ENCODE measurements at places on chromosomes 7 and 10.

DNA sequence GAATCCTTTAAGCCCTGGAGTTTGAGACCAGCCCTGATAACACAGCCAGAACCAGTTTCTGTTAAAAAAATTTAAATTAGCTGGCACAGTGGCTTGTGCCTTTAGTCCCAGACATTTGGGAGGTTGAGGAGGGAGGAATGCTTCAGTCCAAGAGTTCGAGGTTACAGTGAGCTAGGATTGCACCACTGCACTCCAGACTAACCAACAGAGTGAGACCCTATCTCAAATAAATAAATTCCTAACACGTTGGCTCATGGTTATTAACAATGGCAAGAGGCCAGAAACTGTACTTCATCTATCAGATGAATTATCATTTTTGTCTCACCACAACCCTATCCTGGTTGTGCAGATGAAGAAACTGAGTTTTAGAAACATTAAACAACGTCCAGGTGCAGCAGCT is 2.1 kb upstream of the PPIA start:
- no peak for DNase-seq

DNA sequence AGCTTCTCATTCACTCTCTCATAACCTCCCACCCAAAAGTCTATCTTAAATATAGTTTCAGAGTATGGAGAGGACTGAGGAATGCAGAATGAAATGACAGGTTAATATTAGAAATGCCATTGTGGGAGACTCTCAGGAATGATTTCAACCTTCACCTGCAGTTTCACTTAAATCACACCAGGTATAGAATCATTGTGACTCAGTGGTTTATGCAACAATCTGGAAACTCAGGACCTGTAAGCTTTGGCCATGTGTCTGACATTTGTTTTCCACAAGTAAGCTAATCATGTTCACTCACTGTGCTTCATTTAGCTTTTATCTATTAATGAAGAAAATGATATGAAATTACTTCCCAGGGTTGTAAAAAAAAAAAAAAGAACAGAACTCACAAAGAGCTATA is 8.7 kb upstream of the PTPN12 start:
- no peak for DNase-seq

DNA sequence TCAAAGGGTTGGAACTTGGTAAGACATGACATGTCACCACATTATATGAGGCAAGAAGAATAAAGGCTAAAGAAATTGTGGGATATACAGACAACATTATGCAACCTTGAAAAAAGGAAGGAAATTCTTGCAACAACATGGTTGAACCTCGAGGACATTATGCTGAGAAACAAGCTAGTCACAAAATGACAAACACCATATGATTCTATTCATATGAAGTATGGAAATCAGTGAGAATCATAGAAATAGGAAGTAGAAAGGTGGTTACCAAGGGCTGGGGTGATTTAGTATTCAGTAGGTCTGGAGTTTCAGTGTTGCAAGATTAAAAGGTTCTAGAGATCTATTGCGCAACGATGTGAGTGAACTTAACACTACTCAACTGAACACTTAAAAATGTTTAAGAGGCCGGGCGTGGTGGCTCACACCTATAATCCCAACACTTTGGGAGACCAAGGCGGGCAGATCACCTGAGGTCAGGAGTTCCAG is 126.9 kb upstream of the TBX20 start:
- no peak for DNase-seq

GRCh38 chr7:48004032-48004431 is 24.6 kb upstream of the HUS1 start:
- DNase-seq, result no peak

DNA sequence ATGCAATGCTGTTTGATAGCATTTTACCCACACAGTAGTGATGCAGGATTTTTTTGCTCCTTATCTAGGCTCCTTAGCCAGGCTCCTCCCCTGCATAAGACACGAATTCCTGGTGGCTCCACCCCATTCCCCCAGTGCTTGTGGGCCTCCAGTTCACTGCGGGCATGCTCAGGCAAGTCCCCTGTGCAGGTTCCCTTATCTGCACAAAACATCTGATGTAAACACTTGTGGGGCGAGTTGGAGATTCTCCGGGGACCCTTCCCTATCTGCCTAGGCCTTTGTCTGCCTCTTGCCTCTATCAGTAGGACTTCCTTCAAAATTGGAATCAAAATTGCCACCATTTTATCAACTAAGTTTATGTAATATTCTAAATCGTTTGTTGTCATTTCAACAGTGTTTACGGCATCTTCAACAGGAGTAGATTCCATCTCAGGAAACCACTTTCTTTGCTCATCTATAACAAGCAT is 5.4 kb upstream of the STK17A start:
- no peak for DNase-seq

- DNase-seq, result no peak
Measured at GRCh38 chr10:14179251-14179650, 151.5 kb downstream of the FRMD4A start.

DNA sequence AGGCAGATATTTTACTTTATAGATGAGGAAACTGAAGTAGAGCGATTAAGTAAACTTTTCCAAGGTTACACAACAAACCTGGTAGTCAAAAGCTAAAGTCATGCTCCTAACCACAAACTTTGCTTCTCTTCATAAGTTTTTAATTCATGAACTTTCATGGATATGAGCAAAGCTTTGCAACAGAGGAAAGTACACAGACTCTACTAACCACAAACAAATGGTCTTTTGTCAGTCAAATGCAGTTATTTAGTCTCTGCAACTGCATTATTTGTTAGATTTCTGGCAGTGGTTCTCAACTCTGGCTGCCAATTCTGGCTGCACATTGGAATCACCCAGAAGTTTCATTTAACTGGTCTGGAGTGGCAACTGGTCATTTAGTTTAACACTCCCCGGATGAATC is 140.6 kb upstream of the TMEM168 start:
- DNase-seq, result no peak

- DNase-seq, result no peak
Measured at GRCh38 chr7:151742713-151743480, 134.0 kb downstream of the PRKAG2 start.

DNA sequence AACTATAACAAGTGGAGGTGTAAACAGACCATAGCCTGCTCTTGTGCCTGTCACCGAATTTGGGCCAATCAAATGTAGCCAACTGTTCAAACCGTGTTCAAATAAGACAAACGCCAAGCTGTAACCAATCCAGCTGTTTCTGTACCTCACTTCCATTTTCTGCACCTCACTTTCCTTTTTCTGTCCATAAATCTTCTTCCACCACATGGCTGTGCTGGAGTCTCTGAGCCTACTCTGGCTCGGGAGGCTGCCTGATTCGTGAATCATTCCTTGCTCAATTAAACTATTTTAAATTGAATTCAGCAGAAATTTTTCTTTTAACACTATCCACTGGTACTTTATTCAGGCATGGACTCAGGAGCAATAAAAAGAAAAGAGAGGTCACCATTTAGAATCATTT is 29.9 kb upstream of the COL1A2 start:
- DNase-seq, result no peak

DNA sequence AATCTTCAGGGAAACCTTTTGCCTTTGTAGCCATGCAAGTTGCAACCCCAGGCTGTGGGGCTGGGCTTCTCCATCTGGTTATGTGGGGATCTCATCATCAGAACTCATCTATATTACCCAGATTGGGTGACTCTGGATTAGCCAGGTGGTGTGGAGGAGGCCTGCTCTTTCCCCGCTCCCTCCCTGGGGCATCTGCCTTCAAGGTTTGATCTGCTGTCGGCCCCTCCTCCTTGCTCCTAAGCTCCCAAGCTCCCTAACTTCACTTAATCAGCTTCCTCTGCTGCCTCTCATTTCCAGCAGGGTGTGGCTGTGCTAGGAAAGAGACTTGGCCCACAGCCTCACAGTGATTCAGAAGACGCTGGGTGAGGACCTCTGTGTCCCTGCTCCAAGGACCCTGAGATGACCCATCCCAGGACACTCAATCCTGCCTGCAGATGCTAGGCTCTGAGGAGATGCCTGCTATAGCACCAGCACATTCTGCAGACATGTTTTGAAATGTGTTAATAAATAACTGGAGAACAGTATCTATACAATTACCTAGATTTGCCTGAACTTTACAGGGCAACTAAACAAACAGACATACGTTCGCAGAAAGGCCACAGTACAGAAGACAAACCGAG is 392.1 kb upstream of the PODXL start:
- no peak for DNase-seq

- no peak for DNase-seq
Measured at GRCh38 chr10:59905731-59906416, 482 bp downstream of the CCDC6 start.

GRCh38 chr10:69759641-69760040 is 42.1 kb upstream of the COL13A1 start:
- no peak for DNase-seq

DNA sequence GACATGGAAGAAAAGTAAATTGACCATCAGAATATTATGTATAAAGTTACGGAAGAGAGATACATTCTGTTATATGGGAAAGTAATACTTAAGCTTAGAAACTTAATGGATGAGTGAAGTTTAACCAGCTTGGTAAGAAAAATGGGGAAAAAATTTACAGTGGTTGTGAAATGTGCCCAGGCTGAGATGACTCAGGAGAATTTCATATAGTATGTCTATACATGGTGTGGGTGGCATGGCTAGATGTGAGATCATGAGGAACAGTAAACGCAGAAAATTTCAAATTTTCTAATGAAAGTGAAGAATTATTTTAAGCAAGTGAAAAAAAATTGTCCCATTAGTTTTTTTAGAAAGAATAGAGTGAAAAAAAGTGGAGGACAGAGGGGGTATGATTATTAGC is 552.5 kb upstream of the SORCS1 start:
- DNase-seq, result no peak

DNA sequence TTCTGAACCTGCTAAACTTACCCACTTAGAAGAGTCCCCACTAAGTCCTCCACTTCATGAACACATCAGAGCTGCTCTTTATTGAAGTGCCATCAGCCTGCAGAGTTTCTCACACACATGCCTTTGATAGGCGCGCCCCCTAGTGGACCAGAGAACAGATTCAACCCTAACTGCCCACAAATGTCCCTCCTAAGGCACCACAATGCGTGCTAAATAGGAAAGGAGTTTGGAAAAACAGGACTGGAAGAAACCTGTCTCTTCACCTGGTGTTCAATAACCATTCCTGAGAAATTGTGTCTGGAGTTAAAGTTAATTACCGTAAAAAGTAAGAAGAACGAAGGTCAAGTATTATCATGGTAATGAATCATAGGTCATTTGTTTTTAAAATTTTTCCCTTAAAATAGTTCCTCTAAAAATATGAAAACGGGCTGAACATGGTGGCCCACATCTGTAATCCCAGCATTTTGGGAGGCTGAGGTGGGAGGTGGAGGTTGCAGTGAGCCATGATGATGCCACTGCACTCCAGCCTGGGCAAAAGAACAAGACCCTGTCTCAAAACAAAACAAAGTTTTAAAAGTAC is 249.7 kb downstream of the ELMO1 start:
- peak; percentile 86 for DNase-seq

GRCh38 chr7:66630531-66630930 is 1.9 kb downstream of the KCTD7 start:
- no peak for DNase-seq

DNA sequence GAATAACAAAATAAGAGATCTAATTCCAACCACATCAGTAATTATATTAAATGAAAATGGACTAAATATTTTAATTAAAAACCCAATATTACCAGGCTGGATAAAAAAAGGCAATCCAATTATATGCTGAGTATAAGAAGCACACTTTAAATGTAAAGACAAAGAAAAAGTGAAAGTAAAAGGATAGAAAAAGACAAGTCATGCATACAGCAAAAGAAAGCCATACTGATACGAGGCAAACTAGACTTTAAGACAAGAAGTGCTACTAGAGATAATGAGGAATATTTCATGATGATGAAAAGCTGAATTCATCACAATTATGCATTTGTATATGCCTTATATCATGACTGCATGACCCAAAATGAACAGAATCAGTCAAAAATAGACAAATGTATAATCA is 628.6 kb downstream of the PHTF2 start:
- DNase-seq, result no peak

DNA sequence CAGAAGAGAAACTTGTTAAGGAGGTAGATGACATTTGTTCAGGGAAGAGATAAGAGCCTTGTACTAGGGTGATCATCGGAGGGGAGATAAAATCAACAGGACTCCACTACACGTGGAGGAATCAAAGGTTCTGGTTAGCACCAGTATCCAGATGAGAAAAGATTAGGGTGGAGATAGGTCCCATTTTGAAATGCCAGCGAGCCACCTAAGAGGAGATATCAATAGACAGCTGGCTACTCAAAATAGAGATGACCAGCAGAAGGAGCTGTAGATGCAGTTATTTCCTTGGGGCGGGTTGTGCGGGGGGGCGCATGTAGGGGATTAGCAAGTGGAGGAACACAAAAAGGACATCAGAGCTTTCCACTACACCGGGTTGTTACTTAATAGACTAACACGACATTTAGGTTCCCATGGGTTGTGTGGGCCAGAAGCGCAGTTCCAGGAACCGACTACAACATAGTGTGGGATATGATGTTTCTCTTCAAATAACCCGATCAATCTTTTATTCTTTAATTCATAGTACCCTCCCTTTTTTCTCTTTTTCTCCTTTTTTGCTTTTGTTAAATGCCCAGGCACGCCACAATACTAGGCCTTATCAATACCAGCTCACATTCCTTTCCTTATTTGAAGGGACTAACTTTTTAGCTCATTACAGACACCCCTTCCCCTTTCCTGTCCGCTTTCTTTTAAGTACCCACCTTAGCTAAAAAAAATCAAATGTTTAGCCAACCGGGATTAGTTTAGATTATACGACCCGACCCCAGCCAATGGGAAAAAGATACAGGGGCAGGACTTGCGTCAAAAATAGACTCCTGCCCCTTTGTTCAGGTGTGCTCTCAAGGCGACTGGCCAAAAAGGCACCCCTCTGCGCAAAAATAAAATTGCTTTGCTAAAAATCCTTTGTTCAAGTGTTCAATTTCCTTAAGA is 2.0 kb upstream of the KIF11 start:
- no peak for DNase-seq

GRCh38 chr10:93767724-93768399 is 10.1 kb downstream of the LGI1 start:
- DNase-seq, result no peak

DNA sequence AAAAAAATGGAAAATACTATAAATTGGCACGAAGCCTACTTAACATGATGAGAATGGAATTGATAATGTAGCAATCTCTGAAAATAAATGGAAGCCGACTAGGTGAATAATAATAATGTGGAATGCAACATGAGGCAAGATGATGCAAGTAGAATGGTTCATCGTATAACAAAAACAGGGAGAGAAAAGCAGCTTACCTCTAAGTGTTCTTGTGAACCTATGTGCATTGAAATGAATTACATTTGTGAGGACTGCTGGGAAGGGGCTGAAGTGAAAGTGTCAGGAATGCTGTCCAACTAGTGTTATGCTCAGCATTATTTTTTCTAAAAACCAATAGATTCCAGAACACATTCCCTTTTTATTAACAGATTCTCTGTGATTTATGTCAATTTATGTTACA is 440.6 kb upstream of the LRRN3 start:
- no peak for DNase-seq

DNA sequence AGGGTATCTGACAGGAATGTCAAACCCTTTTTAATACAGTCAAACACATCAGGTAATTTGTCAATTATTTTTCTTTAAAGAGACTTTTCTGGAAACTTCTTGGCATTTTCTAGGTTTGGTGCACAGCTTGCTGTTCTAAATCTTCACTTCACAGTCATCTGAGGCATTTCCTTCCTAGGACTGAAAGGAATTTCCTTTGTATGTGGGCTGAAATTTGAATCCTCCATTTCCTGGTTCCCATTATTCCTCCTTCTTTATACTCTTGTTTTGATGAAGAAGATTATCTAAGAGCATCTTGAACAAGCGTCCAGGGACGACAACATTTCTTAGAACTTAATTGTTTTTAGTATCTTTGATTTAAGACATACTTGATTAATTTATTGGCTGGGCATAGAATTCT is 24.9 kb downstream of the CALD1 start:
- no peak for DNase-seq

All from NCI-H2081 (cell line).